Stimulated activated naive CD8-positive, alpha-beta T cell treated with anti-CD3 and anti-CD28 coated beads, Interleukin-15, amount 100 ng/mL, for 72 hours (primary cell): ENCODE measurements at places on chromosomes 5 and 9.

- DNase-seq = no peak
Measured at GRCh38 chr9:128610897-128611296, 45.8 kb downstream of the DYNC2I2 start.

DNA sequence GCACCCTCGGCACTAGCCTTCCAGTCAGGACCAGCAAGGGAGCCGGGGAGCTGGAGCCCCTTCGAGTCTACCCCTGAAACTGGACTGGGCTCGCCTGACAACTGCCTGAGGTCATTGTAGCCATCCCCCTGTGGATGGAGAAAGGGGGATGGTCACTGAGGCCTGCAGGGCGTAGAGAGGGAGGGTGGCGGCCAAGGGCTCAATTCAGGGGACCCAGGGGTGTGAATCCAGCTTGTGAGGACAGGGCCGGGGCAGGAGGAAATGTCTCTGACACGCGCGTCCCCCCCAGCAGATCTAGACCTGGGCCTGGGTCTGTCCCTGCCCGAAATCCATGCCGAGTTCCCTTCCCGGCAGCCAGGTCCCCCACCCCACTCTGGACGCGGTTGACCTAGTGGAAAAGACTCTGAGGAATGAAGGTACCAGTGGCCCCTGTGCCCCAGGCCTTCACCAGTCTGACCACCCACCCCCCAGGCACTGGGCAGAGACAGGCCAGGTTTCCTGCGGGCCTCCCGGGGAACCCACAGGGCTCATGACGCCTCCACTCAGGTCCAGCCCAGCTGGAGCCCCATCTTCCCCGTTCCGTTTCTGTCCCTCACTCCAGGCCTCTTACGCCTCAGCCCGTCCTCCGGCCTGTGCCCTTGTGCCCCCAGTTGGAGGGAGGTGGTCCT is 805 bp downstream of the SLC34A3 start:
- no peak for DNase-seq

- DNase-seq = no peak
Measured at GRCh38 chr5:174383210-174384167, 338.0 kb downstream of the NSG2 start.

DNA sequence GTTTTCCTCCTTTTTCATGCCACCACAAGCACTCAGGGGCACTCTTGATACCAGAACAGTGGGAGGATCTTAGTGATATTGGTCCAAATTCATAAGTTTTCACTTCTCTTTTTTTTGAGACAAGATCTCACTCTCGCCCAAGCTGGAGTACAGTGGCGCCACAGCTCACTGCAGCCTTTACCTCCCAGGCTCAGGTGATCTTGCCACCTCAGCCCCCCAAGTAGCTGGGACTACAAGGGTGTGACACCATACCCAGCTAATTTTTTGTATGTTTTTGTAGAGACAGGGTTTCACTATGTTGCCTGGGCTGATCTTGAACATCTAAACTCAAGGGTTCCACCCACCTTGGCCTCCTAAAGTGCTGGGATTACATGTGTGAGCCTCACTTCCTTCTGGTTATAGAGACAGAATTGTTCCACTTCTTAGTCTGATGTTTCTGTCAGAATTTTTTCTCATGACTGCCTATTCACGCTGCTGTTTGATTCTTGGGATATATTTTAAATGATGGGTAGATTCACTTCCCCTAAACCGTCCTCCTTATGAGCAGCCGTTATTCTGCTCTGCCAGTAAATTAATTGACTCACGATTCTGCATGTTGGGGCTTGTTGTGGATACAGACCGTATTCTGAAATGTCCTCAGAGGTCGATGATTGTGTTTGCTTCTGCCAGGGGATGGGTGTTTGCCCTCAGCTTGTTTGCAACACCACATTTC is 30.8 kb downstream of the MTAP start:
- no peak for DNase-seq
